ENCODE measurements at places on chromosomes 7 and 10.

GRCh38 chr10:69644658-69645295 is 14.7 kb downstream of the FAM241B start:
- no peak for DNase-seq

DNA sequence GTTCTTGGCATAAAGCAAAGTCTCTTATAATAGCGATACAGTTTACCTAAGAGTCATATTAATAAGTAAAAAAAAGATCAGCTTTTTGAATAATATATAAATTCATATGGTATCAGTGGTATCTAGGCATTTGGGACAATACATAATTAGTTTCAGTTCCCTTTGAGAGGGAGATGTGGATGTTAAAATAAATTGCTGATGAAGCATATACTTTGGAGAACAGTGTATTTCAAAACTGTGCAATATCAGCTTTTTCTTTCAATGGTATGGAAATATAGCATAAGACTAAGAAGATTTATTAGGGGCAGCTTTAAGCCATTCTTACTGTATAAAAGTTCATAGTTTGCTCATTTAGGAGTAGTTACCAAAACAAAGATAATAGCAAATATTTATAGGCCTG is 35.5 kb downstream of the MDFIC start:
- no peak for DNase-seq

- DNase-seq = no peak
Observed at GRCh38 chr10:74525885-74526284, 300.5 kb upstream of the KAT6B start.

DNA sequence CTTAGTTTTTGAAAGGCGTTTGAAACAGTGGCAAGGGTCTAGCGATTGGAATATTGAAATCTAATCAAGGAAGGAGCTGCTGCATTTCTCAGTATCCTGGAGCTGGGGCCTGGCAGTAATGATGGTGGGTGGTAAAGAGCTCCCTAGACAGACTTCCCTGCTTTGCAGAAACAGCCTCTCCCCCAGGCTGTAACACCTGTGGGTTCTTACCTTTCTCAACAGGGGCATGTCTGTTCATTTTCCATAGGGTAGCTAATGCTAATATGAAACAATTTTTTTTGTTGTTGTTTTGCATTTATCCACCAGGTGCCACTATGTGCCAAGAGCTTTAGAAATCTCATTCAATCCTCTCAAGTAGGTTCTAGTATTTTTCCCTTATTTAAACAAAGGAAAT is 345.5 kb downstream of the REEP3 start:
- no peak for DNase-seq
